ENCODE measurements at places on chromosomes 1 and 21. TPM values are rescaled to one million over a fixed set of nuclear protein-coding genes. Genes with fewer than 3 reads are reported as not detected.

DNA sequence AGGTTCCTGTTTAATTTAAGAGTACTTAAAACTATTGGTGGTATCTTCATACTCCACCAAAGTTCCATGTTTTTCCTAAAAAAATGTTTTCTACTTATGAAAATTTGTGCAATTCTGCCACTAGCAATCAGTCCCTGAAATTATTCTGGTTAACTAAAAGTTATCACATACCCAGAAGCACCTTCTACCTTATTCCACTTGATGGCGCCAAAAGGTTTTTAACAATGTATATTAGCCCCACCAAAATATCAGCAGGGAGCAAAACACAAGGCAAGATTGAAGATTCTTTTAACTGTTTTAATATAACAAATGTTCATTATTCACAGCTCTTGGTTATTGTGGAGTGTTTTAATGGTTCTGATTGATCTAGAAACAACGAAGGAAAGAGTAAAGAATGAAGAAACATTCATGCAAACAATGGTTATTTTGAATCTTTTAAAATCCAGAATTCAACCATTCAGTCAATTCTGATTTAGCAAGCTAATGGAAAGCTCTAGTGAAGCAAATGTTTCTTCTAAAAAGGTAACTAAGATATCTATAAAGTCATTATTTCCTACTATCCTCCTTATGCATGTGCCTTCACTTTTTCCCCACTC is 67.2 kb downstream of the TTLL7 start:
- peak; percentile 15 for DNase-seq

DNA sequence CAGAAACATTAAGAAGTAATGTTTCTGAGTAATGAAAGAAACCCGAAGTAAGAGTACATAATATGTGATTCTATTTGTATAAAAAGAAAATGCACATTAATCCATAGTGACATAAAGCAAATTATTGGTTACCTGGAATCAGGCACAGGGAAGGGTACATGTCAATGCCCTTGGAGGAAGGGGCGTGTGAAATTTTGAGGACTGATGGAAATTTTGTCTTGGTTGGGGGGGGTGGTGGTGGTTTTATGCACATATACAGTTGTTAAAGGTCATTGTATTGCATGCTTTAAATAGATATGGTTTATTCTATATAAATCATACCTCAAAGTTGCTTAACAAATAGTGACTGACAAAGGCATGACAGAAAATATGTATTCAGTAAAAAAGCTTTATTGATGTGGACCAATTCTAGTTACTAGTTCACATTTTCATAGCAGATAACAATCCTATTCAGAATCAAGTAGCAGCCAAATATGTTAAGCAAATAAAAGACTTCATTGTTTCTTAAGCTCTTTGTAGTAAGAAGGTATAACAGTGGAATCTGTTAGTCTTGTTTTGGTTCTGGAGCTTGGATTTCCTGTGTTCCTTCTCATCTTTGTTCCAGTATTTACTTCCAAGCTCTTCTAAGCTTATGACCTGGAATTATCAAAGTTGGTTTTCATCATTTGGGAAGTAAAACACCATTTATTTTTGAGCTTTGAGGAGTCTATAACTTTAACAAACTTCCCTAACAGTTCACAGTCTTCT is 15.1 kb downstream of the BACH1 start:
- no peak for DNase-seq

GRCh38 chr1:169724168-169724567 is 9.7 kb downstream of the SELE start:
- DNase-seq: no peak

GRCh38 chr1:205227584-205228013 is at the start of gene TMCC2:
TMCC2 (plus strand) TSS chr1:205227946; CDS start chr1:205228565, 619 bp downstream.
- DNase-seq: peak; percentile 91

The CASZ1 gene
- 28.3 TPM for polyA plus RNA-seq

The IPO13 gene
- 43.5 TPM for polyA plus RNA-seq

The SELE gene
- polyA plus RNA-seq: 0.59 TPM

The BRDT gene
- not detected for polyA plus RNA-seq

All from renal cortex interstitium (tissue), 15 donors.